CD4-positive, CD25-positive, alpha-beta regulatory T cell (primary cell): ENCODE measurements at places on chromosomes 5 and 9.
A peak's percentile ranks its signal among the peaks of the same experiment; 100 is the strongest.

GRCh38 chr5:73940026-73940425, 314.0 kb downstream of the ARHGEF28 start:
- DNase-seq: no peak

- no peak for DNase-seq
Observed at GRCh38 chr9:98323831-98324135, 68.3 kb upstream of the TBC1D2 start.

DNA sequence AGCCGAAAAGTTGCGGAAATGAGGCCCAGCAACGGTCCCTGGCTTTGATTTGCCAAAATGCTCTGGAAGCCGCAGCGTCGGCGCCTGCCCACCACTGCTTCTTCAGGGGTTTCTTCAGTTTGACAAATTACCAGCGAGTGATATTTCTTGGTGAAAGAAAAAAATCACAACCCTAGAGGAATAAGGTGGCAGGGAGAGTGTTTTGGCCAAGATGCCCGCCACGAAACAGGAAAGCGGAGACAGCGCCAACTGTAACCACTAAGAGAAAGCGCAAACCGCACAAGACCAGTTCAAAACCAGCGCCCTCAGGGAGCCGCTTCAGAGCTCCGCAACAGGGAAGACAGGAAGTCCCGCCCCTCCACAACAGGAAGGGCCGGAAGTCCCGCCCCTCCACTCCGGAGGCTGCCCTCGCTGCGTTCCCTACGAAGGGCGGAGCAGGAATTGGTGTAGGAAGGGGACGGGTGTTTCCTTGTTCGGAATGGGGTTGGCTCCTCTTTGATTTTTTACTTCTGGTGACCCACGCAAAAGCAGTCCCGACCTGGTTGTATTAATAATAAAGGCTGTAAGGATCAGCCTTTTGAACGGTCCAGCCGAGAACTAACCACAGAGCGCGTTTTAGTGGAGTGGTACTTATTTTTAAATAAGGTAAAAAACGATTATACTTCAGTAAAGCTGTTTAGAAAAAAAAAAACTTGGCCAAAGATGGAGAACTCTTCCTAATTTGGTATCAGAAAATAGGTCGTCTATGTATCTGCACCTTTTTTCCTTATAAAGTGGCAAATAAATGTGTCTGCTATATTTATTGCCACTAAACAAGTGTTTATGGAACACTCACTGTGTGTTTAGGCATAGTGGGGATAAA, at the start of gene C5orf34:
C5orf34 (minus strand) TSS at position 333 of the 862 bp plus-strand sequence. CDS start 5,809 bp downstream, outside the sequence.
- DNase-seq: peak; percentile 91

- no peak for DNase-seq
Observed at GRCh38 chr5:14816999-14817761, 54.4 kb downstream of the ANKH start.

DNA sequence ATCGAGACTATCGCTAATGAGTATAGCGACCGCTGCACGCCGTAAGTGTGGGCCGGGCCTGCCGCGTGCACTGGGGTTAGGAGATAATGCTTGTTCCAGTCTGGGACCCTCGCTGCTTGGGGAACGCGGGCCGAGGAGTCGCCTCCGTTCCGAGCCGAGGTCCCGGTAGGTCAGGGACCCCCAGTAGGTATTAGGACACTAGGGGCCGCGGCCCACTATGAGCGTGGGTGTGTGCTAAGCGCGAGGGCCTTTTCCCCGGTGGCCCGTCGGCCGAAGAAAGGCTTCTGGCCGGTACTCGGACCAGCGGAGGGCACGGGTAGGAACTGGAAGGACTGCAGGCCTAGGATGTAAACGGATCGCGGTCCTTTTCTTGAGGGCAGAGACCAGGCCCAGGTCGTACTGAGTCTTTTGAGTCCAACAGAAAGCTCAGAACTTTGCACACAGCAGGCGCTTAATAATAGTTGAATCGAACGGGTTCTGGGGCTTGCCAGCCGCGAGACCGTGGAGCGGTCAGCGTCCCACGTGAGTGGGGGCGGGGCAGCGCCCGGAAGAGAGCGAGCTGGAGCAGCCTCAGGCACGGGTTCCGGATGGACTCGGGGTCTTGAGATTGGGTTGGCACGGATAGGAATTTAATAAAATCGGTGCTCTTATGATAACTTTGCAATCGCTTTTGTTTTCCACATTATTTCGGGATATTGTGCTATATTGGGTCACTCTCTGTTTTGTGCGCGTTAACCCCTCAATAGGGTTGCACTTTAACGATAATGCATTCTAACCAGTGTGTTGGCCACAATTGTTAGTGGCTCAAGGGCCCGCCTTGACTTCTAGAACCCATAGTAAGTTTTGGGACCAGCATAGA, 733 bp downstream of the HSPA4 start:
- DNase-seq: peak; percentile 74

DNA sequence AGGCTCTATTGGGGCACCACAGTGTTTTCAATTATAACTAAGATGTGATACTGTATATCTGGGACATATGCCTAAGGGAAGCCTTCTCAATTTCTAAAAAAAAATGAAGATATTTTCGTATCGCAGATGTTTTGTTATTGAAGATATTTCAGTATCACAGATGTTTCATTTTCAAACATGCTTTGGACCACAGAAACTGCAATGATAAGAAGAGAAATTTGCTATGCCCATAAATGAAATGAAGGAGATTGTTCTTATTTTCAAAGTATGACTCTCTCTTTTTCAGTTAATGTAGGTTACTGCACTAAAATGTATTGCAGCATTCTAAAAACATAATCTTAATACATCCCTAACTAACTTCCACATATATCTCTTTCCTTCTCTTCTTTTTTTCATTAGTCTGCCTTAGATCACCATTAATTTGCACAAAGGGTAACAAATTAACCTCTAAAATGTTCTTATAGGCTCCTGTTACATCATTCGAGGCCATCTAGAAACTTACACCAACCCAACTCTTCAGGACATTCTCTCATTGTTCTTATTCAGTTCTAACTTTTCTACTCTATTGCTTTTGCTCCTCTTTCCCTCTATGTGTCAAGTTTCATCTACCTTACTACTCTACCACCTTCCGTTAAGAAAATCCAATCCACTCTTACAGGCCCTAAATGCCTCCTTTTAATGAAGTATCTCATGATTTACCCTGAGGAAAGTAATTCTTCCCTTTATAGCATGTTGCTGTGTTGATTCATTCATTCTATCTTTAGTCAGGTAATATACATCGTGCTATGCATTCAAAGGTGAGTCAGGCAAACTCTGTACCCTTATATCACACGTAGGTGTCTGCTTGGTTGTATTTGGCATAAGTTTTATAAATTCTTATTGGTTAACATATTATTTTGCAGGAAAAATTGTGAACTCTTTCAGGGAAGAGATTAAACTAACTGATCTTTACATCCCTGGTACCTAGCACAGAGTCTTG, 70.5 kb downstream of the ST8SIA4 start:
- DNase-seq: no peak

DNA sequence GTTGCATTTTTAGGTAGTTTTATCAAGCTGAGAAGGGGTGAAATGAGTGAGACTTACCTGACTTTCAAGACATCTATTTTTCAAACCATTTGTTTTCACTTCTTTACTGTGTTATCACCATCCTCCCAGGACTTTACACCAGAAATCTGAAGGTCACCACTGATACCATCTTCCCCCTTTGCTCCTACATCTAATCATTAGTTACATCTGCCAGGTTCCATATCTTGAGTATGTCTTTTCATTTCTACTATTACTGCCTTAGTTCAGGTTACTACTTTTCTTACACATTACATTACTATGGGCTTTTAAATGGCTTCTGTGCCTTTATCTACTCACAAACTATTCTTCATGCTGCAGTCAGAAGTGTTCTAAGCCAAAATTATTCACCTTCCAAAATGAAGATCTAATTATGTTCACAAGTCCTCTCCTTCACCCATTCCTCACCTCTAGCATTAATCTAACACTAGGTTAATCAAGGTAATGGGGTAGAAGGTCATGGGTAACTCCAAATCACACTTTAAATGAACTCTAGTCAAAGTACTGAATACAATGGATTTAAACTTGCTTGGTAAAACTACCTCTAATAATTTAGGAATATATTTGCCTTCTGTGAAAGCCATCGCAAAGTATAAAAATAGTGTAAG, 2.1 kb upstream of the HSDL2 start:
- no peak for DNase-seq

GRCh38 chr5:66880401-66880800, 284.2 kb downstream of the MAST4 start:
- no peak for DNase-seq

DNA sequence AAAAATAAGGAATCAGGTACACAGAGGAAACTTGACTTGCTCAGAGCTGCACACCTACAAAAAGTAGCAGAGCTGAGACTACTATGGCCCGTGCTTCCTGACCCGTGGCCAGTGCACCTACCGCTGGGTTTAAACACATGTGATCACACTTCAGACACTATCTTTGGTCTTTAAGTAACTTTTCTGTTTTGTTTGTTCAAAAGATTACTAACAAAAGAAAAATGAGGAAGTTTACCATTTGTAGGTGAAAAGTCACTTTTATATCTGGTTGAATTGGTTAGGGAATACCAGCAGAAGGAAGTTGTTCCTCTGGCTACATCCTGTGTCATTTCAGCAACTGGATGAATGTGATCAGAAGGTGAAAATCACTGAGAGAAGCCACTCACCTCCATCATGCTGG, 6.5 kb upstream of the SYK start:
- no peak for DNase-seq

DNA sequence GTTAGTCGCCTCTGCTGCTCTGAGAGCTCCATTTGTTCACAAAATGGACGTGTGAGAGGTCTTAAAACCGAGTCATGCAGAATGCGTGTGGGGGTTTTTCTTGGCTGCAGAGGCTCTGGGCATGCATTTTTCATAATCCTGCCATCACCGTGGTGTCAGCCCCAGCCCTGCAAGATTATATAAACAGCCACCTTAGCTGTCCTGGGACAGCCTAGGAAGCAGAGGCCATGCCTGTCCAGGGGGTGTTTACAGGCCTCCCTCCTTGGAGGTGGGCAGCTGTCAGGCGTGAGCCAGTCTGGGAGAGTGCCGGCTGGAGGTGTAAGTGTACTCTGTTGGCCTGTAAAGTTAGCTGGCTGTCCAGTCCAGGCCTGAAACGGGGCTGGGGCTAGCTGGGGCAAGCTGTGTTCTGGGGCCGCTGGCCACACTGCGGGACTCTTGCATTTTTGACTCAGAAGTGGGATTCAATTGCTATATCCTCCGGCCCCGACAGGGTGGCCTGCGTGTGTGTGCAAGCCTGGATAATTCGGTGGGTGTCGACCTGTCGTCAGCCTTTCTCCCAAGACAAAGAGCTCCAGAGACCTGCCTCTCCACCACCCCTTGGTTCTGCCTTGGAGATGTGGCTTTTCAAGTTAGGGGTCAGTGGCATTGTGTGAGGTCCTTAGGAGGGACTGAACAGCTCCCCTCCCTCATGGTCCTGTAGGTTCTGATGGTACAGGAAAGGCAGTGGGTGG, 2.4 kb downstream of the WNK2 start:
- no peak for DNase-seq

GRCh38 chr5:71899865-71900342, 180.8 kb downstream of the CARTPT start:
- DNase-seq: no peak

- no peak for DNase-seq
Observed at GRCh38 chr5:10666531-10667299, 94.3 kb downstream of the DAP start.

- DNase-seq: no peak
Observed at GRCh38 chr5:54717459-54717858, 199.9 kb downstream of the SNX18 start.

DNA sequence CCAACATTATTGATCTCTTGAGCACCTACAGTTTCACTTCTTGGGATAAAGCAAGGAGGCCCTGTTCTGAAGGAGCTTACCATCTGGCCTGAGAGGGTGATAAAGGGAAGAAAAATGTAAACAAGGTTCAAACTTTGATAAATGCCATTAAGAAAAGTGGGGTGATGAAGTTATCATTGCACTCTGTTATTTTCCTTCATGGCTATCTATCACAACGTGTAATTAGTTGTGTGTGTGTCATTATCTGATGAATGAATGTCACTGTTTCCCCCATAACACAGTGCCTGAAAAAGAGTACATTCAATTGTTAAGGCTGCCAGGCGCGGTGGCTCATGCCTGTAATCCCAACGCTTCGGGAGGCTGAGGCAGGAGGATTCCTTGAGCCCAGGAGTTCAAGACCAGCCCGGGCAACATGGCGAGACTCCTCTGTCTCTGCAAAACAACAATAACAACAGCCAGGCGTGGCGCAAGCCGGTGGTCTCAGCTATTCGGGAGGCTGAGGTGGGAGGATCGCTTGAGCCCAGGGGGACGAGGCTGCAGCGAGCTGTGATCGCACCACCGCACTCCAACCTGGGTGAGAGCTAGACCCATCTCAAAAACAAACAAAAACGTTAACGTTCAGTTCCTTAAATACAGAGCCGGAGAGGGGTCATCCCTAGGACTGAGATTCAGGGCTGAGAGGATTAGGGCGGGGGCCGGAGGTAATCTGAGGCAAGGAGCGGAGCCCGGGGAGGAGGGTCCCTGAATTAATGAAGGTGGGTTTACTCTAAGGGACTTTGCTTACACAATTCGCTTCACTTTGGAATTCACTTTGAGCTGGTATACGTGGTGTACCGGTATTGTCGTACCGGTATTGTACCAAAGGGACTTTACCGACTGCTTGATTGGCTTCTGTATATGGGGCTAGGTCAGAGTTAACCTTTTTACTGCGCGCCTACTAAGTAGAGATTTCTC, 917 bp downstream of the NHP2 start:
- no peak for DNase-seq

- DNase-seq: no peak
Observed at GRCh38 chr5:134275822-134276221, 49.9 kb upstream of the PPP2CA start.

DNA sequence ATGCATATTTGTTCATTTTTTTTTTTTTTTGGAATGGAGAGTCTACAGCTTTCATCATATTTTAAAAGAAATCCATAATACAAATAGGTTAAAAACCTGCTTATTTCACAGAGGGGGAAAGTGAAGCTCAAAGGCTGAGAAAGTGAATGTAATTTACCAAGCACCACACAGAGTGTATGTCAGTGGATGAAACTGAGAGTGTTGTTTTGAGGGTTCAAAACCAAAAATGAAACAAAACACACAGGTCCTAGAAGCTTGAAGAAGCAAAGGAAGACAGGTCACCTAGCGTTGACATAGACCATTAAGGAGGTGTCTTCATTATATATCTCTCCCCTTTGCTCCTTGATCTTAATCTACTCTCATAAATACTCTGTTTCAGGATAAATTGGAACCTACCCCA, 7.5 kb downstream of the NMUR2 start:
- DNase-seq: no peak

GRCh38 chr9:14021871-14022525, 291.9 kb downstream of the NFIB start:
- DNase-seq: no peak

DNA sequence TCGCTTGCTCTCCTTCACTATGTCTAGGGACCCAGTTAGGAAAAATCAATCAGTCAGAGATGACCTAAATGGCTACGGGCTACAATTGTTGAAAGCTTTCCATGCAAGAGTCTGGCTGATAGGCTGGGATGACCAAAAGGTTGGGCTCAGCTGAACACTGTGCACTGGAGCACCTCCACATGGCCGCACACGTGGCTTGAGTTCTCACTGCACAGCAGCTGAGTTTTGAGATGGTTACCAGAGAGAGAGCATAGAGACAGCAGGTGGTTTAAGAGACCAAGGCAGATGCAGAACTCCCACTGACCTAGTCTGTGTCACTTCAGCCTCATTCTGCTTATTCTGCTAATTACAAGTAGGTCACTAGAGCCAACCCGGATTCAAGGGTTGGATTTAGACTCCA, 2354.8 kb upstream of the C9orf72 start:
- no peak for DNase-seq

- no peak for DNase-seq
Observed at GRCh38 chr9:91771864-91772263, 178.2 kb downstream of the ROR2 start.
